Left lung (tissue), 14 donors: ENCODE measurements at places on chromosomes 6 and 20. TPM values are rescaled to one million over a fixed set of nuclear protein-coding genes. Genes with fewer than 3 reads are reported as not detected.

Gene FOXP4
- total RNA-seq: 33.7 TPM

Gene ATP6V1G2
- total RNA-seq: 1.6 TPM

Gene NHLRC1
- 2.6 TPM for total RNA-seq

Gene SMOC2
- total RNA-seq: 7.1 TPM

Gene EDN3
- total RNA-seq: not detected

Gene GFRA4
- not detected for total RNA-seq

Gene EPHA7
- total RNA-seq: 0.31 TPM

Gene PRSS16
- 12.3 TPM for total RNA-seq

Gene CITED2
- total RNA-seq: 321 TPM

Gene GSTA2
- 2.7 TPM for total RNA-seq

Gene TRDN
- total RNA-seq: 0.08 TPM
